NCI-H345 (cell line): ENCODE measurements at places on chromosomes 13 and 19.

GRCh38 chr19:2964874-2965273, 12.5 kb upstream of the TLE6 start:
- no peak for DNase-seq

GRCh38 chr19:11814700-11815035, 595 bp downstream of the ZNF440 start:
- DNase-seq: no peak

GRCh38 chr13:24112791-24113190, 47.7 kb upstream of the SPATA13 start:
- DNase-seq: no peak

GRCh38 chr13:73040968-73041596, 17.7 kb upstream of the KLF5 start:
- DNase-seq: no peak

DNA sequence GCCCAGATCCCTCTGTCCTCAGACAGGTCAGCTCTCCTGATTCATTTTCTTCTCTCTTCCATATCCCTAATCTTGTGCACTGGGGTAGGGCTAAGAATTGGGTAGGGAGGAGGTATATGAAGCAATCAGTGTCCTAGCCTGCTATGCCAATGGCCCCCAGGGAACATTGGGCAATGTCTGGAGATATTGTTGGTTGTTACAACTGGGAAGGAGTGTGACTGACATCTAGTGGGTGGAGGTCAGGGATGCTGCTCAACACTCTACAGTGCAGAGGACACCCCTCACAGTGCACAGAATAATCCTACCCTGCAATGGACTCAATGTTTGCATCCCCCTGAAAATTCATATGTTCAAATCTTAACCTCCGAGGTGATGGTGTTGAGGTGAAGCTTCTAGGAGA, 57.5 kb downstream of the CPAMD8 start:
- DNase-seq: no peak

GRCh38 chr13:59442944-59443486, 720.7 kb downstream of the DIAPH3 start:
- DNase-seq: no peak

GRCh38 chr13:51832471-51833152, 12.4 kb downstream of the TMEM272 start:
- DNase-seq: no peak

- DNase-seq: peak; percentile 96
Measured at GRCh38 chr13:80359778-80360452, 19.0 kb upstream of the SPRY2 start.

DNA sequence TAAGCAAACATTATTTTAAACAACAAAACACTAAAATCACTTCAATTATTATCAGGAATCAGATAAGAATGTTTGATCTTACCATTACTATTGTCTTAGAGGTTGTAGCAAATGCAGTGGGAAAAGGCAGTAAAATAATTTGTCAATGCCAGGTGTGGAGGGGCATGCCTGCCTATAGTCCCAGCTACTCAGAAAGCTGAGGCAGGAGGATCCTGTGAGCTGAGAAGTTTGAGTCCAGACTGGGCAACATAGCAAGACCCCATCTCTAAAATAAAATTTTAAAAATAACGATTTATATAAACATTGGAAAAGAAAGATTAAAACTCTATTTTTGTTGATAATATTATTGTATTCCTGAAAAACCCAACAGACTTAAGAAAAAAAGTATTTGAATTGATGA, 66.8 kb downstream of the KL start:
- DNase-seq: no peak

- no peak for DNase-seq
Measured at GRCh38 chr13:69292789-69293425, 814.7 kb upstream of the ATXN8OS start.

GRCh38 chr13:62040806-62041205, 625.2 kb upstream of the PCDH20 start:
- peak; percentile 49 for DNase-seq

DNA sequence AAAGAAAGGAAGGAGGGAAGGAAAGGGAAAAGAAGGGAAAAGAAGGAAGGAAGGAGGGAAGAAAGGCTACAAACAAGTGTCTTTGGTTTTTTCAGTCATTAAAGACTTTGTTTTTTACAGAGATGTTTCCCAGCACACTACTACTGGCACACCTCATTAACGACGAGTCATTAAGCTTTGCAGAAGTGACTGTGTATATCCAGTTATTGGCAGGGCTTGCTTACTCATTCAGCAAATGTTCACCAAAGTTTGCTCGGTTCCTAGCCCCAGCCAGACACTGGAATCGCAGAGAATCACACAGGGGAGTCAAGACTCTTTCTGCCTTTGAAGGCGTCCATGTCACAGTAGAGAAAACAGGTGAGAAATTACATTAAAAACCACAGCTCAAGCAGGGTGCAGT, 4.3 kb downstream of the NLRP12 start:
- no peak for DNase-seq

GRCh38 chr19:33437821-33438671, 64.5 kb downstream of the CEBPG start:
- peak; percentile 96 for DNase-seq

DNA sequence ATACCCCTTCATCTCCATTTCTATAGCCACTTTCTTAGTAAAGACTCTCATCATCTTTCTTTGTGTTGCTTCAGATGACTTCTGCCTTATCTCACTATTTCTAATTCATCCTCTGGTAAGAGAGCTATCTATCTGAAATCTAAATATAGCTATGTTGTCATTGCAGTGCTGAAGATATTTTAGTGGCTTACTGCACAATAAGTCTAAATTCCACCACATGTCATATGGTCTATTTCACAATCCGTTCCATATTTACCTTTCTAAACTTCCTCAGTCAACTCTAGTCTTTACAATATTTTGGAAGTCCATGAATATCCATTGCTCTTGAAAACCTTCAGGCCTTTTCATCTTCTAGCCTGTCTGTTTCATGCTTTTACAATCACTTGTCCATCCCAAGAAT, 465.1 kb upstream of the SLC10A2 start:
- DNase-seq: no peak
